GM23248 (cell line): ENCODE measurements at places on chromosomes 2 and 18. TPM values are rescaled to one million over a fixed set of nuclear protein-coding genes. Genes with fewer than 3 reads are reported as not detected.
A peak's percentile ranks its signal among the peaks of the same experiment; 100 is the strongest.

The NCKAP1 gene
- 169 and 201 TPM in 2 replicates for total RNA-seq

The CFAP221 gene
- total RNA-seq, result not detected in 2 replicates

The DHRS9 gene
- total RNA-seq, result not detected in 2 replicates

The MEP1B gene
- total RNA-seq, result not detected in 2 replicates

The CCDC141 gene
- not detected in 2 replicates for total RNA-seq

The CPSF3 gene
- 34.0 and 39.6 TPM in 2 replicates for total RNA-seq

The MGAT4A gene
- under 0.01 TPM in 1 of 2 replicates, not detected in the other for total RNA-seq

The COL4A4 gene
- total RNA-seq, result 0.76 and 1.0 TPM in 2 replicates

The CTNNA2 gene
- total RNA-seq, result not detected in 2 replicates

The GCKR gene
- total RNA-seq, result 0.11 TPM in 1 of 2 replicates, not detected in the other

The NAT8 gene
- total RNA-seq, result not detected in 2 replicates

- DNase-seq, result peak; percentile 87
- H3K4me1 ChIP-seq, result peaks cover 44% of the 10 kb centered on the region
- no peaks in the 10 kb centered on the region for H3K27me3 ChIP-seq
- H3K36me3 ChIP-seq, result no peaks in the 10 kb centered on the region
These were observed 8.6 kb upstream of the RPL37A start for GRCh38 chr2:216490061-216490460.

- no peak within 1 kb of the TSS for H3K4me3 ChIP-seq
- no peaks in the 10 kb centered on the region for H3K27me3 ChIP-seq
- H3K27ac ChIP-seq, result no peak within 1 kb of the TSS
- peak; percentile 86 for DNase-seq
- H3K4me1 ChIP-seq, result no peaks in the 10 kb centered on the region
- no peaks in the 10 kb centered on the region for H3K36me3 ChIP-seq
These were observed at the start of gene VWC2L for GRCh38 chr2:214410918-214411554. Gene VWC2L, plus strand, starts transcription at chr2:214411054. Its CDS starts 3,140 bp downstream, at chr2:214414194.

GRCh38 chr2:158741625-158742024, 53.5 kb upstream of the DAPL1 start:
- DNase-seq, result no peak
- H3K27me3 ChIP-seq, result peaks cover 18% of the 10 kb centered on the region
- H3K36me3 ChIP-seq, result no peaks in the 10 kb centered on the region
- no peak overlapping the region for H3K4me3 ChIP-seq
- no peaks in the 10 kb centered on the region for H3K4me1 ChIP-seq

GRCh38 chr18:63216516-63217311, 102.9 kb downstream of the BCL2 start:
- no peaks in the 10 kb centered on the region for H3K36me3 ChIP-seq
- peak; percentile 9 for DNase-seq
- no peaks in the 10 kb centered on the region for H3K4me1 ChIP-seq
- no peaks in the 10 kb centered on the region for H3K27me3 ChIP-seq

GRCh38 chr2:74566754-74567085, 12.2 kb downstream of the DOK1 start:
- peak; percentile 93 for DNase-seq
- peak overlapping the region; percentile 91 for H3K27ac ChIP-seq
- peaks cover 68% of the 10 kb centered on the region for H3K4me1 ChIP-seq
- no peaks in the 10 kb centered on the region for H3K36me3 ChIP-seq
- no peak overlapping the region for H3K4me3 ChIP-seq

- H3K27ac ChIP-seq, result no peak overlapping the region
- DNase-seq, result no peak
- H3K36me3 ChIP-seq, result no peaks in the 10 kb centered on the region
- peaks cover 22% of the 10 kb centered on the region for H3K27me3 ChIP-seq
These were observed 38.9 kb upstream of the LDLRAD4 start for GRCh38 chr18:13179566-13180113.

DNA sequence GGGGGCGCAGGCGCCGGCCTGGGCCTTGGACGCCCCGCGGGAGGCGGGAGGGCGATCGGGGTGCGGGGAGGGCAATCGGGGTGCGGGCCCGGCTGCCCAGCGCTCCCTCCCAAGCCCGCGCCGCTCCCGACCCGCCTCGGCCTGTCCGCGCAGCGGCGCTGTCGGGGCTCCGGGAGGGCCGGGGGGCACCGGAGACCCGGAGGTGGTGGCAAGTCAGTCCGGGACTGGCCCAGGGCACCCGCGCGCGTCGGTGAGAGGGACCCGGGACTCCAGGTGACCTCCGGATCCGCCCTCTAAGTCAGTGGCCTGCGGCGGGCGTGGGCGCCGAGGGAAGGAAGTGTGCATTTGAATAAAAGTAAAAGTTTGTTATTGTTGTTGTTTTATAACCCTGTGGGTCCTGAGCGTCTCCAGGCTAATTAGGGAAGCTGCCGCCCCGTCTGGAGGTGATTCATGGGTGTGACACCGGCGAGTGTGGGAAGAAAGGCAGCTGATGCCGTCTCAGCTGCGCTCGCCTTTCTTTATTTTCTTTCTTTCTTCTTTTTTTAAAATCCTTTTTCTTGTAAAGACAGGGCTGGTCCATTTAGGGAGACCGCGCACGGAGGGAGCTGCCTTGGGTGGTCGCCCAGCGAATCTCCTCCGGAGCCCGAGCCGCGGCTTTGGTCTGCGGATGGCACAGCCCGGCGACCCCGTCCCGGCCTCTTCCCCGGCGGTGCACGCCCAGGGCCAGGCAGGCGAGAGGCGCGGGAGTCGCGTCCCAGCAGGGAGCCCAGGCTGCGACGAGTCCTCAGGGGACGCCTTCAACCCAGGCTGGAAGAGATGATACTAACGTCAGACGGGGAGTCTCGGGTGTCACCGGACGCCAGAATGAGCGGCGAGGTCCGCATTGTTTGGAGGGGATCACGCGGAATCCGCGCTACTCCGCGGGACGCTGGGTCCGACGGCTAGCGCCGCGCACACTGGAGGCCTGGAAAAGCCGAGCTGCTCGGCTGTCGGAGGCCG, 627 bp upstream of the CRACDL start:
- no peaks in the 10 kb centered on the region for H3K36me3 ChIP-seq
- peaks cover 22% of the 10 kb centered on the region for H3K27me3 ChIP-seq
- H3K27ac ChIP-seq, result no peak overlapping the region
- no peaks in the 10 kb centered on the region for H3K4me1 ChIP-seq
- H3K4me3 ChIP-seq, result peak overlapping the region; percentile 46

- no peak overlapping the region for H3K4me3 ChIP-seq
- H3K4me1 ChIP-seq, result peaks cover 18% of the 10 kb centered on the region
- peaks cover 20% of the 10 kb centered on the region for H3K36me3 ChIP-seq
- no peaks in the 10 kb centered on the region for H3K27me3 ChIP-seq
These were observed 1.5 kb upstream of the GPBAR1 start for GRCh38 chr2:218259099-218259961.

GRCh38 chr18:77022556-77022955, 110.0 kb downstream of the MBP start:
- no peak overlapping the region for H3K27ac ChIP-seq
- no peak for DNase-seq
- H3K4me3 ChIP-seq, result no peak overlapping the region
- no peaks in the 10 kb centered on the region; the same call in 1 of the 2 replicates for H3K27me3 ChIP-seq

DNA sequence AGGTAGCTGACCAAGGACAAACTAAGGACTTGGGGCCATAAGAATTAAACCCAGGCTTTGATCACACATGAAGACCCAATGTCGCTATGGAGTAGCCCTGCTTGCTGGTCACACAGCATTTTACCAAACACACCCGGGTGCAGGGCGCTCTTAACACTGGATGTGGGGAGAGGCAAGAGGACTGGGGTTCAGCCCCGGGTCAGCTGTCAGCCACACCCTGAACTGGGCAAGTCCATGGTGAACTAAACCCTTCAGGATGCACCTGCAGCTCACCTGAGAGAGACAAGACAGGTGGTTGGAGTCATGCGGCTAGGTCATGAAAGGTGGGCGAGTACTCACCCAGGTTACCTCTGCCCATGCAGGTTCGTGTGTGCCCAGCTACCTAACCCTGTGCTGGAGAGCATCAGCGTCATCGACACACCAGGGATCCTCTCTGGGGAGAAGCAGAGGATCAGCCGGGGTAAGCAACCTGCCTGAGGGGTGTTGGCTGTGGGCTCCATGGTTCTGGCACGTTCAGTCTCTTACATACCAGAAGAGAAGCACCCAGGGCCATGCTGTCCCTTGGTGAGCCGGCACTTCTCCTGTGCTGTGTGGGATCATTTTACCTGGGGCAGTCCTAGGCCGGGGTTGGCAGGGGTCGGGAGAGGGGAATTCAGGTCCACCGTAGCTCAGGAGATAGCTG, 15.2 kb downstream of the EHD3 start:
- no peaks in the 10 kb centered on the region for H3K27me3 ChIP-seq
- H3K4me3 ChIP-seq, result no peak overlapping the region
- no peaks in the 10 kb centered on the region; the same call in 1 of the 2 replicates for H3K36me3 ChIP-seq
- no peak overlapping the region for H3K27ac ChIP-seq

DNA sequence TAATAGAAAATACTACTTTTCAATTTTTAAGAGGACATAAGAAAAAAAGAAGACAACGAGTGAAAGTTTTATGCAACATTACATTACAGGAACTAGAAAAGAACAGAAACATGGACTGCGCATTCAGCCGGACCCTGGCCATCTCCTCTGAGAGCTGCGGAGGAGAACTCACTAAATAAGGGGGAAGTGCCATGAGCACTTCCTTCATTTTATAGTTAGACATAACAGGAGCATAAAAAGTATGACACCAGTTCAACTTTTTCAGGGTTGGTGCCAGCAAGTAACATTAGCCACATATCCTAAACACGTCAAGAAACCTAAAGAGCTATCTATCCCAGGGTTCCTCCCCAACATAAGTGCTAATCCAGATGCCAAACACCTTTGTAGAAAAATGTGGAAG, 78.0 kb upstream of the SERTAD2 start:
- no peak for DNase-seq
- H3K36me3 ChIP-seq, result no peaks in the 10 kb centered on the region
- peaks cover 18% of the 10 kb centered on the region for H3K4me1 ChIP-seq
- peak overlapping the region; percentile 68 for H3K4me3 ChIP-seq

DNA sequence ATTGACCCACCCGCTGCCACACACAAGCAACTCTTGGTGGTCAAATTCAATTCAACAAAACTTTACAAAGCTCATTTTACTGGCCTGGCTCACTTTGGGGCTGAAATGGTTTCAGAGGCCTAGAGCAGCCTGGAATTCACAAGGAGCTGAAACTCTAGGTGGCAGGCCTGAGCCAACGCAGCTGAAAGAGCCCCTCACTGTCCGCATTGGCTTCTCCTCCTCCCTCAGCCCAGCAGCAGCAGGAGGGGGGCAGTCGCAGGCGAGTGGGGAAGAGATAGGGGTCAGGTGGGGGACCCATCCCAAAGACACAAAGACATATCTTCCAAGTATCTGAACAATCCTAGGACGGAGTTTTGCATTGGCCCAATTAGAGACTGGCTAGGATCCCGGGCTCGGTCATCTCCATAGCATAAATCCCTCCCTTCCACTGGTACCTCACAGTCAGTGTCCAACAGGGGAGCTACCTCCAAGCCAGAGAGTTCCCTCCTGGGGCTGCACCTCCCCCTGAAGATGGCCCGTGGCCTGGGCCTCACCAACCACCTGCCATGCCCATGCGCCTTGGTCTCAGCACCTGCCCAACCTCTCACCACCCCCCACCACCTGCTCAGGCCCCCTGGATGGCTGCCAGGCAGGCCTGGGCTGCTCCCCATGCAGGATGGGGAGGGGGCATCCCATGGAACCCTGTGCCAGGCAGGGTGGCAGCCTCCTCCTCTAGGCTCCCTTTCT, 113.4 kb downstream of the ZBTB7C start:
- H3K36me3 ChIP-seq, result no peaks in the 10 kb centered on the region
- H3K27me3 ChIP-seq, result peaks cover 3% of the 10 kb centered on the region; the same call in 1 of the 2 replicates
- H3K4me1 ChIP-seq, result no peaks in the 10 kb centered on the region

DNA sequence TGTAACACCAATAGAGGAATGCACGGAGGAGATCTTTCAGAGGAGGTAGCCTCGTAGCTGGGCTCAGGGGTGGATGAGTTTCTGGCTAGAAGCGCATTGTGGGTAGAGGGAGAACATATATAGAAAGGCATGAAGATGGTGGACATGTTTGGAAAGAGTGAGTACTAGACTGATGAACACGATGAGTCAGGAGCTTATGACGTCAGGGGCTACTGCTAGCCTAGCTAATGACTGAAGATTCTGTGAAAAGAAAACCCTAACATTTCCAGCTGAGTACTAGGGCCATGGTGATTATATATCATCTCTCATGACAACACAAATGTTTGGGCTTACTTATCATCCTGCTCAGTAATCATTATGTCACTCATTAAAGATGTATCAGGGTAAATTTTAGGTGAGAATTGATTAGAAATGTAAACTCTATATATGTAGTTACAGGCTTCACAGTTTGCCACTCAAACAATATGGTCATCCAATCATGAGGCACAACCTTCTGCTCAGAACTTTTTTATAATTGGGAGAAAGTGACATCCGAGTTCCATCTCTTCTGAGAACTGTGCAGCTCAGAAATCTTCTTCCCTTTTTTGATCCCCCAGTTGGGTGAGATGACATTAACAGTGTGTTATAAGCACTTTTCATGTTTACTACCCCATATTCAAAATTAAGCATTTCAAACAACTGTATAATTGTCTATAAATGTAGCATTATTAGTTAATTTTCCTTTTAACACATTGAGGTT, 22.2 kb upstream of the IL1RN start:
- peak; percentile 86 for DNase-seq
- H3K4me3 ChIP-seq, result no peak overlapping the region
- H3K27me3 ChIP-seq, result no peaks in the 10 kb centered on the region
- peak overlapping the region; percentile 42 for H3K27ac ChIP-seq
- H3K4me1 ChIP-seq, result peaks cover 13% of the 10 kb centered on the region; the same call in 1 of the 2 replicates

- no peak for DNase-seq
- H3K4me1 ChIP-seq, result no peaks in the 10 kb centered on the region
- H3K27ac ChIP-seq, result no peak overlapping the region
These were observed 451.2 kb downstream of the CNTNAP5 start for GRCh38 chr2:124476291-124476690.

- no peak overlapping the region for H3K4me3 ChIP-seq
- no peak for DNase-seq
- peaks cover 8% of the 10 kb centered on the region; the same call in 1 of the 2 replicates for H3K4me1 ChIP-seq
- no peak overlapping the region for H3K27ac ChIP-seq
- no peaks in the 10 kb centered on the region for H3K36me3 ChIP-seq
These were observed 6.8 kb upstream of the SLC1A4 start for GRCh38 chr2:64982311-64982857.

- H3K4me1 ChIP-seq, result peaks cover 73% of the 10 kb centered on the region
- H3K4me3 ChIP-seq, result peak overlapping the region; percentile 96
- no peaks in the 10 kb centered on the region for H3K36me3 ChIP-seq
- peak overlapping the region; percentile 91 for H3K27ac ChIP-seq
- no peaks in the 10 kb centered on the region for H3K27me3 ChIP-seq
These were observed 618 bp upstream of the TNS1 start for GRCh38 chr2:218003281-218003944.

GRCh38 chr18:10995550-10995949, 153.8 kb downstream of the PIEZO2 start:
- H3K36me3 ChIP-seq, result no peaks in the 10 kb centered on the region
- no peak for DNase-seq
- H3K27me3 ChIP-seq, result no peaks in the 10 kb centered on the region; the same call in 1 of the 2 replicates
- no peak overlapping the region for H3K27ac ChIP-seq

- H3K27ac ChIP-seq, result peak overlapping the region; percentile 98
These were observed 89.8 kb upstream of the ITGB6 start for GRCh38 chr2:160289831-160290230.

DNA sequence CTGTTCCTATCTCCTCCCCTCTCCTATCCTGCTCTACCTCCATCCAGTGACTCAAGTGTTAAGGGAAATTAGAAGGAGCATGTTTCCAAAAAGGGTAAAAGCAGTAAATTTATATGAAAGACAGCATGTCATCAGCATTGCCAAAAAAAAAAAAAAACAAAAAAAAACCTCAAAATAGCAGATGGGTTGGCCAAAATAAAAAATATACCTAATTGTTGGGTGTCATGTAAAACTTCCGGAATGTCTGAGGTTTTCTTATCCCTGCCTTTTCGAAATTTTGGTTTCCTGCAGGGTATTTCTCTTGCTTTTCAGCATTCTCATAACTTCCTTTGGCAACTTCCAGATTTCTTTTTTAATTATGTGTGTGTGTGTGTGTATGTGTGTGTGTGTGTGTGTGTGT, 241.6 kb upstream of the FN1 start:
- H3K4me1 ChIP-seq, result peaks cover 28% of the 10 kb centered on the region
- no peaks in the 10 kb centered on the region for H3K36me3 ChIP-seq
- no peak for DNase-seq

- H3K27me3 ChIP-seq, result no peaks in the 10 kb centered on the region
- H3K27ac ChIP-seq, result no peak overlapping the region
- no peaks in the 10 kb centered on the region for H3K4me1 ChIP-seq
These were observed 21.3 kb downstream of the OTOF start for GRCh38 chr2:26456440-26457250.
